Stimulated activated CD8-positive, alpha-beta memory T cell treated with anti-CD3 and anti-CD28 coated beads, Interleukin-4, amount 100 ng/mL, for 1 hour (primary cell): ENCODE measurements at places on chromosomes 12 and 14.

DNA sequence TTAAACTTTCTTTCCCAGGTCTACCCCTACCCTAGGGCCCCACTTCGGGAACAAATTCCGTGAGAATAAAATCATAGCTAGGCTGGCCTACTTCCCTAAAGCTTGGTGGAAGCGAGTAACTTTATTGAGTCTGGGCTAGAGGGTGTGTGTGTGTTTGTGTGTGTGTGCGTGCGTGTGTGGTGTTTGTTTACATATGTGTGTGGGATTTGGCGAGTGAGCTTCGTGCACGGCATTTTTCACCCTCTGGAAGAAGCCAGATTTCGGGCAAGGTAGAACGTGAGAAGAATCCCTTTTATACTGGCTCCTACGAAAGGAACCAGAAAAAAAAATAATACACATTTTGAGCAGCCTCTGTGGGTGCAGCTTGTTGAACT is 7.5 kb upstream of the LHX5 start:
- DNase-seq = no peak

GRCh38 chr12:116346741-116347140 is 69.2 kb upstream of the MED13L start:
- no peak for DNase-seq

- no peak for DNase-seq
These were observed 828 bp downstream of the MMAB start for GRCh38 chr12:109572506-109572845.

DNA sequence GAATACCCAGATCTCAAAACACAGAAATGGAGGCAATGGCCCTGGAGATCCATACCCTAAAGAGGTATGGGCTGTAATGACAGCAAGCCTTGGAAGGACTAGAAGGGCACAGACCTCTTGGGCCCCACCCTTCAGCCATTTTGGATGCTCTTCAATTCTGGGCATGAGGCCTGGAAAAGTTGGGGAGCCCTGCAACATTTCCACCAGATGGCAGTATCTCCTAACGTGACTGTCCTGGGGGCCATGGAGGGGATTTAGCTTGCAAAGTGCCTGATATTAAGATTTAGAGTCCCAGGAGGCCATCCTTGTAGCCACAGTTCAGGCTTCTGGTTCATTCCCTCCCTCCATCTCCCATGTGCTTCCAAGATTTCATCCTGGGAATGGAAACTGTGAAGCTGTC is 30.2 kb downstream of the KCNA5 start:
- DNase-seq = no peak

GRCh38 chr12:78671295-78671694 is 193.3 kb upstream of the SYT1 start:
- no peak for DNase-seq

- DNase-seq = no peak
These were observed 185.0 kb downstream of the PLCZ1 start for GRCh38 chr12:18552829-18553228.

GRCh38 chr12:115176741-115177400 is 492.9 kb upstream of the TBX3 start:
- DNase-seq = no peak

- no peak for DNase-seq
These were observed at the start of gene YBX3 for GRCh38 chr12:10722905-10723746. TSS of gene YBX3 (minus strand) at chr12:10723323. CDS start at chr12:10723111, 212 bp downstream.

- no peak for DNase-seq
These were observed 1.9 kb downstream of the BRI3BP start for GRCh38 chr12:124995200-124995961.

- peak; percentile 53 for DNase-seq
These were observed at the start of gene RIMKLB for GRCh38 chr12:8697476-8698131. TSS of gene RIMKLB (plus strand) at chr12:8697991. CDS start at chr12:8713867, 15,876 bp downstream.

- DNase-seq = no peak
These were observed 23.6 kb upstream of the FAM181A start for GRCh38 chr14:93903342-93904184.

DNA sequence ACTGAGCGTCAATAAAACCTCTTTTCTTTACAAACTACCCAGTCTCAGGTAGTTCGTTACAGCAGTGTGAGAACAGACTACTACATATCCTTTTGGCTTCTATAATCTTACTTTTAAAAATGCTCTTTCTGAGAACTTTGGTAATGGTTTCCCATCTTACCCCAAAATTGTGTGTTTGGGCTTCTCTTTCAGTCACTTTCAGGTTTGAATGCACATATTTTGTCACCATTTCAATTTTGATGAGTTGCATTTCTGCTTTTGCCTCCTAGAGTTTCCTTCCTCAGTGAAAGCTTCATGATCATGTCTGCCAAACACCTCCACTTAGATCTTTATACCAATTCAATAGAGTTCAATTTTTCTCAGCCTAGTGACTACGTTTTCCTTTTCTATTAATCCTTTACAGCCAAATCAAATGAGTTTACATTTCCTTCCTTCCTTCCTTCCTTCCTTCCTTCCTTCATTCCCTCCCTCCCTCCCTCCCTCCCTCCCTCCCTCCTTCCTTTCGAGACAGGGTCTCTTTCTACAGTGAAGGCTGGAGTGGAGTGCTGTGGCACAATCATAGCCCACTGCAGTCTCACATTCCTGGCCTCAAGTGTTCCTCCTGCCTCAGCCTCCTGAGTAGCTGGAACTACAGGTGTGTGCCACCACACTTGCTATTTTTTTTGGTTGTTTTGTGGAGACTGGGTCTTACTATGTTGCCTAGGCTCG is 124.9 kb downstream of the BCAT1 start:
- DNase-seq = no peak

GRCh38 chr14:61470961-61471293 is 149.5 kb downstream of the PRKCH start:
- DNase-seq = no peak

- DNase-seq = no peak
These were observed 190.3 kb upstream of the ATF7IP start for GRCh38 chr12:14175206-14175605.

DNA sequence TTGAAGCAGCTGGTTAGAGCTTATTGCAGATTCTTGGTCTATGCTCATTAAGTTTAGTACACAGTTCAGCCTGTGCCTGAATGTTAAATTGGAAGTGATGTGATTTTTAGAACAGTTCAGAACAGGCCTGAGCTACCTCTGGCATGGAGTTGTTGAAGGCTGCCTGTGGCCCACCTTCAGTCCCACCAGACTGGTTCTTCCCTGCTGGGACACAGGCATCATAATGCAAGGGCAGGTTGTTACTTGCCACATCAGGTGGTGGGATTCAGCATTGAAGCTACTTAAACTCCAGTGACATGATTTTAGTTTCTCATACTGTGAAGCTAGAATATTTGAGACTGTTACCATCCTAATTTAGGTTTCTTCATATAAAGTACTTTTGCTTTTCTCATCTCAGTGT is 49.4 kb downstream of the PROX2 start:
- DNase-seq = no peak

- DNase-seq = no peak
These were observed 12.8 kb downstream of the EPYC start for GRCh38 chr12:90991952-90992465.

GRCh38 chr14:75454963-75455546 is 27.2 kb downstream of the JDP2 start:
- DNase-seq = no peak
